ENCODE measurements at places on chromosomes 7 and 10.

DNA sequence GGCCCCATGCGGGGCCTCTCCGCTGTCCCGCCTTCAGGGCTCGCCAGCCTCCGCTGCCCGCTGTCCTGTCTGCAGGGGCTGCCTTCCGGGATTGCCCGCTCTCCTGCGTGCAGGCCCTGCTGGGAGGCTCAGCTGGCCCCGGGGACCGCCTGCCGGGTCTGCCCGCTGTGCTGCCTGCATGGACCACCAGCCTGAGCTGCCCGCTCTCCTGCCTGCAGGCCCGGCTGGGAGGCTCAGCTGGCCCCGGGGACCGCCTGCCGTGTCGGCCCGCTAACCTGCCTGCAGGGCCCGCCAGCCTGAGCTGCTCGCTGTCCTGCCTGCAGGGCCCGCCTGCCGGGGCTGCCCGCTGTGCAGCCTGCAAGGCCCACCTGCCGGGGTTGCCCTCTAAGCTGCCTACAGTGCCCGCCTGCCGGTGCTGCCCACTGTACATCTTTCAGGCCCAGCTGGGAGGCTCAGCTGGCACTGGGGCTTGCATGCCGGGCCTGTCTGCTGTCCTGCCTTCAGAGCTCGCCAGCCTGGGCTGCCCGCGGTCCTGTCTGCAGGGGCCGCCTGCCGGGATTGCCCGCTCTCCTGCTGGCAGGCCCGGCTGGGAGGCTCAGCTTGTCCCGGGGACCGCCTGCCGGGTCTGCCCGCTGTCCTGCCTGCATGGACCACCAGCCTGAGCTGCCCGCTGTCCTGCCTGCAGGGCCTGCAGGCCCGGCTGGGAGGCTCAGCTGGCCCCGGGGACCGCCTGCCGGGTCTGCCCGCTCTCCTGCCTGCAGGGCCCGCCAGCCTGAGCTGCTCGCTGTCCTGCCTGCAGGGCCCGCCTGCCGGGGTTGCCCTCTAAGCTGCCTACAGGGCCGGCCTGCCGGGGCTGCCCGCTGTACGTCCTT is 165.1 kb downstream of the GLRX3 start:
- peak; percentile 57 for DNase-seq

- peak; percentile 20 for DNase-seq
These were observed 12.0 kb downstream of the INPP5F start for GRCh38 chr10:119737823-119738222.

DNA sequence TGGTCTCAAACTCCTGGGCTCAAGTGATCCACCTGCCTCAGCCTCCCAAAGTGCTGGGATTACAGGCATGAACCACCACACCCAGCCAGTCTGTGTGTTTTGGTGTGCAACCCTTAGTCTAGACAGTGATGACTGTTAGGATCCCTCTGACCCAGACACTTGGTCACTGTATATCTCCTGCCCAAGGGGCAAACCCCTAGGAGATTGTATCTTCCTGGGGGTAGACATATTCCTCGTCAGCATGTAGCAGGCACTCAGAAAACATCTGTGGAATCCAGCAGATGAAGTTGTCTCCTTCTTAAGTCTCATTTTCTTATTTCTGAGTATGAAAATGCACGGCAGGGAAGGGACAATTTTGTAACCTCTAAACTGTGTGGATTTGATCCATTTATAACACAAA is 292.5 kb downstream of the GFRA1 start:
- DNase-seq = no peak

DNA sequence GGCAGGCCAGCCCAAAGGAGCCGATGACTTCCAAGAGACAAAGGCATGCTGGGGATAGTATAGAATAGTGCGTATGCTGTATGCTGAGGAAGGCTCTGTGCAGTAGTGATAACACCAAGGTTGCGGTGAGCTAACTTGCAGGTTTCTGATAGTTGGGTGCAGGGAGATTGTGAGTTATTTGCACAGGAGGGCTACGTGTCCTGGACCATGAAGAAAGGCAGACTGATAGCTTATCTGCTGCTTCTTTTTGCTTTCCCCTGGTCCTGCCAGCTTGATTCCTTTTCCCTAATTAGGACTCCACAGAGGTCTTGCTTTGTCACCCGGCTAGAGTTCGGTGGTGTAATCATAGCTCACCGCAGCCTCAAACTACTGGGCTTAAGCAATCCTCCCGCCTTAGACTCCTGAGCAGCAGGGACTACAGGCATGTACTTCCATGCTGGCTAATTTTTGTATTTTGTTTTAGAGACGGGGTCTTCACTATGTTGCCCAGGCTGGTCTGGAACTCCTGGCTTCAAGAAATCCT is 43.9 kb upstream of the ARHGAP12 start:
- DNase-seq = no peak

DNA sequence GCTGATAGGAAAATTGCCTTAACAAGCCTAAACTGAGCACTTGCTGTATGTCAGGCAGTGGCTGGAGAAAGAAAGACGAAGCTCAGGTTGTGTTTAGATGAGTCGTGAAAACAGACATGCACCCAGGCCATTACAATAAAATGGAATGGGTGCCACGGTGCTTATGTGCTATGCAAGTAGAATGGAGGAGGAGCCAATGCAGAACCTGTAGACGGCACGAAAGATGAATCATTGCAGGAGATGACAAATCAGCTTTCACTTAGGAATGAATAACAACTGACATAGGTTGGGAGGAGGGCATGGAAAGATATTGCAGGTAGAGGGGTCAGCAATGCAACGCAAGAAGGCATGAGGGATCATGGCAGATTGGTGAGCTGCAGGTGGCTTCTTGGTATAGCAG is 61.2 kb upstream of the ARHGAP21 start:
- no peak for DNase-seq

- no peak for DNase-seq
These were observed 84.5 kb upstream of the DYNC1I1 start for GRCh38 chr7:95687759-95688343.

DNA sequence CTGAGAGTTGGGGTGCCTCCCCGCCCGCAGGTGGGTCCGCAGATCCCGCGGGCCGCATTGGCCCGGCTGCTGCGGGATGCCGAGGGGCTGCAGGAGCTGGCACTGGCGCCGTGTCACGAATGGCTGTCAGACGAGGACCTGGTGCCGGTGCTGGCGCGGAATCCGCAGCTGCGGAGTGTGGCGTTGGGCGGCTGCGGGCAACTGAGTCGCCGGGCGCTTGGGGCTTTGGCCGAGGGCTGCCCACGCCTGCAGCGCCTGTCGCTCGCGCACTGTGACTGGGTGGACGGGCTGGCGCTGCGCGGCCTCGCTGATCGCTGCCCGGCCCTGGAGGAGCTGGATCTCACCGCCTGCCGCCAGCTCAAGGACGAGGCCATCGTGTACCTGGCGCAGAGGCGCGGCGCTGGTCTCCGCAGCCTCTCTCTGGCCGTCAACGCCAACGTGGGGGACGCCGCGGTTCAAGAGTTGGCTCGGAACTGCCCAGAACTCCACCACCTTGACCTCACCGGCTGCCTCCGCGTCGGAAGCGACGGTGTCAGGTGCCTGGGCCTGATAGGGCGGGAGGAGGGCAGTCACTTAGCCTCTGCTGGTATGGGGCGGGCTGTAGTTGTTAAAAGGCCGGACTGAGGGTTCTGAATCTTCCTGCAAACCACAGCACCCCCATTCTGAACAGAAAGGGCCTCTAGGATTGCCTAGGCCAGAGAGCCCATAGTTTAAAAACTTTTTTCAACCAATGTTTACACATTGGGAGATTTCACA is 1.3 kb downstream of the FBXL15 start:
- DNase-seq = peak; percentile 51

DNA sequence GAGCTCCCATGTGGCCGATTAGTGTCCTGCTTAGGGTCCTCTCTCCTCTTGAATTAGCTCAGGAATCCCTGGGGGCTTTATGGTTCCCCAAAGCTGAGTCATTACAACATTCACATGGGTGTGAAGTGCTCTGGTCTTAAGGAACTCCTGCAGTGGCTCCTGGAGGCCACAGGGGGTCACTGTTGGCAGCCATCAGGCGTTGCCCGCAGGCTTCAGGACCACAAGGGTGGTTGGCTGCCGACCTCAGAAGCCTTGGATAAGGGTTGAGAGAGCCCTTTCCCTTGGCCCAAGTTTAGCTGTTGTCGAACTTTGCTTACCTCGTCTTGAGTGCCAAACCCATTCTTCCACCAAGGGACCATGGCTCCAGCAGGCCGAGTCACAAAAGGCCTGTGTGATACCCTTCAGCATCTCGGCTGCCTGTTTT is 61.7 kb downstream of the SH2D4B start:
- peak; percentile 48 for DNase-seq

GRCh38 chr10:103677486-103678177 is 177.7 kb downstream of the SH3PXD2A start:
- no peak for DNase-seq

GRCh38 chr10:29969255-29970011 is 90.0 kb downstream of the JCAD start:
- no peak for DNase-seq

- DNase-seq = no peak
These were observed 54.5 kb upstream of the FZD8 start for GRCh38 chr10:35696392-35697287.

GRCh38 chr7:75623390-75624133 is 115.2 kb downstream of the HIP1 start:
- no peak for DNase-seq

DNA sequence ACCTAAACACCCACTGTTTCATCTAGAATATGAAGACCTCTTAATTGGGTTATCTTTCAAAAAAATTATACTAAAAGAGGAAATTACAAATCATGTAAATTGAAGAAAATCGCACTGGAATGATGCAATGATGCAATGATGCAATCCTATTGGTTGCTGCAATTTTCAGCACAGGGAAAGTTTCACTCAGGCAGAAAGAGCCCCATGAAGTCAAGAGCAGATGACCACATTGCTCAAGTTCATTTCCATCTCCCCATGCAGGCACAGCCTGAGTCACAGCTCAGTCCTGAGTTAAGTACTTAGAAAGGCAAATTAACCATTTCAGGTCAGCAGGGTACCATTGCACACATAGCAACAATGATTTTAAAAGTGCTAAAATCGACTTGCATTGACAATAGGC is 180.3 kb upstream of the MYO3A start:
- DNase-seq = no peak

DNA sequence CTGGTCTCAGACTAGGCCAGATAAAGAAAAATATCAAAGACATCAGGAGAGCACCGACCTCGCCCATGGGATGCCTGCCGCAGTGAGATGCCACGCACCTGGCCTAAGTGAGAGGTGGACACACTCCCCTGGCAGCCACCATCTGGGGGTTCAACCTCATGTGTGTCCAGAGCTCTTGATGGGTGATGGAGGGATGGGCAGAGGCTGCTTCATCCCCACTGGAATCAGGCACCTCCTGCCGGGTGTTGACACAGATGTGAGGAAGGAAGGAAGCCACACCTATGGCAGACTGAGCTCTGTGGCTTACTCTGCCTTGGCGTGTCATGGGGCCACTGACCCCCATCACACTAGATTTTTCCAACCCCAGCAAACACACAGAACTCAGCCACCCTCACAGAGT is 11.4 kb downstream of the ZNF488 start:
- no peak for DNase-seq

- DNase-seq = no peak
These were observed 50.6 kb upstream of the DUSP5 start for GRCh38 chr10:110446954-110447608.

DNA sequence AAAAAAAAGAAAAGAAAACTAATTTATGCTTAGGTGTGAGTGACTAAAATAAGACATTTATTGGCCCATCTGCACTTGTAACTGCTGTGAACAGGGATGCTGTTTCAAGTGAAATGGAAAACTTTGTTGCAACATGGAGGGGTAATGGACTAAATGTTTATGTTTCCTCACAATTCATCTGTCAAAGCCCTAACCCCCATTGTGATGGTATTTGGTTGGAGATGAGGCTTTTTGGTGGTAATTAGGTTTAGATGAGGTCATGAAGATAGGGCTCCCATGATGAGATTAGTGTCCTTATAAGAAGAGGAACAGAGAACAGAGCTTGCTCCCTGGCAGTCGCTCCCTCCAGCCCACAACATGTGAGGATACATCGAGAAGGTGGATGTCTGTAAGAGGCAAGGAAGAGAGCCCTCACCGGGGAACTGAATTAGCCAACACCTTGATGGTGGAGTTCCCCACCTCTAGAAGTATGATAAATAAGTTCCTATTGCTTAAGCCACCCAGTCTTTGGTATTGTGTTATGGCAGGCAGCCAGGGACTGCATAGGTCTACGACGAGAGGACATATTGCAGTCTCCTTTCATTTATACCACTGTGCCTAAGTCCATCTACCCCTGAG is 28.6 kb upstream of the VCL start:
- DNase-seq = no peak

- DNase-seq = no peak
These were observed 15.8 kb downstream of the NUP205 start for GRCh38 chr7:135573541-135573940.

GRCh38 chr10:26621889-26622711 is 75.4 kb upstream of the PDSS1 start:
- peak; percentile 39 for DNase-seq

DNA sequence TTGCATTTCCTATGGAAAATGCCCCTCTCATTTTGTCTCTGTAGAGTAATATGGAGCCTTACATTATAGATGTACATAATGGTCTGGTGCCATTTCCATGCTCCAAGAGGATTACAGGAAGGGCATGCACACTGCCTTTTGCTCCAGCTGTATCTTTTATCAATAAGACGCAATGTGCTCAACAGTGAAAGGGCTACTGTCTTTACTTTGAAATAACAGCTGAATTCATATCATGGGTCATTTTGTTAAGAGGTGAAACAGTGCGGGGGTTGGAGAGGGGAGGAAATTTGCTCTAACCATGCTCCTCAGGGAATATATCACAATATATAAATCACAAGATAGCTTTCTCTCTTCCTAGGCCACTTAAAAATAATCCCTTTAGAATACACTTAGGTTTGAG is 77.7 kb downstream of the ICA1 start:
- no peak for DNase-seq
